Muscle of back (tissue), 13 donors: ENCODE measurements at places on chromosomes 6 and 20. TPM values are rescaled to one million over a fixed set of nuclear protein-coding genes. Genes with fewer than 3 reads are reported as not detected.

DNA sequence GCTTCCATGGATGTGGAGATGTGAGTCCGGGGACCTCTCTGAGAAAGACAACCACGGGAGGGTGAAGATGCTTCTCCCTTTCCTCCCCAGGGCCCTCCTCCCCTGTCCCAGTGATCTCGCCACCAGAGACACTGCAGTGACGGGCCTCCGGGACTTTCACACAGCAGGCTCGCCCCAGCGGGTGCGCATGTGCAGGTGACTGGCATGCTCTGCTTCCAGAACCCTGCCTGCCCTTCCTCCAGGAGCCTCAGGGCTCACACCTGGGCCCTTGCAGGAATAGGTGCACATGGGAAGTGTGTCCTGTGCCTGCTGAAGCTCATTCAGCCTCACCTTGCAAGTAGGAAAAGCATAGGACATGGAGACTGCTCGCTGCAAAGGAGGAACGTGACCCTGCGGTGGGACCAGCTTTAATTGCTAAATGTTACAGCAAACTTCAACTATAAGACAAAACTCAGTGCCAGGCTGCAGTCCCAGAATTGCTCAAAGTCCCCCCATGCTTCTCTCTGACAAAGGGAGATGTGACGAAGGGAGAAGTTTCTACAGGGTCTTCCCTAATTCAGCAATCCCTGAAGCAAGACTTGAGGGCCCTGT is 19.2 kb downstream of the CST8 start:
- DNase-seq: no peak

DNA sequence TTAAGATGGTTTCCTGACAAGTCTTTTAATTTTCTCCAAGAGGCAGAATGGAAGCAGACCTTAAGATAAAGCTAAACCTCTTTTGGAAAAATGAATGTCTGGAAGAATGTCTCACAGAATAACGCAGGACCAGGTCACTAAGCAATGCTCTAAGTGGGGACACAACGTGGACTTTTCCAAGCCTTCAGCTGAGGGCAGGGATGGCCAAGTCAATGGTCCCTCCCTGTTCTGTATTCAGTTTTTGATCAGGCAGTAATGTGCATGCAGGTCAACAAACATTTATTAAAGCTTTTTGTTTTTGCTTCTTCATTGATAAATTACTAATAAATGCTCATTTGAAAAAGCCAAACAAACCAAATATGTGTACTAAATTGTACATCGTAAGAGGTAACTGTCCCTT is 2.0 kb upstream of the RNF182 start:
- no peak for DNase-seq

The STX11 gene
- 2.5 TPM for polyA plus RNA-seq

The ID4 gene
- polyA plus RNA-seq: 6.0 TPM

The GRM1 gene
- polyA plus RNA-seq: 0.14 TPM

The NKX2-4 gene
- polyA plus RNA-seq: not detected

The MCM8 gene
- polyA plus RNA-seq: 10.9 TPM
